ENCODE measurements at places on chromosomes 5 and 9.

DNA sequence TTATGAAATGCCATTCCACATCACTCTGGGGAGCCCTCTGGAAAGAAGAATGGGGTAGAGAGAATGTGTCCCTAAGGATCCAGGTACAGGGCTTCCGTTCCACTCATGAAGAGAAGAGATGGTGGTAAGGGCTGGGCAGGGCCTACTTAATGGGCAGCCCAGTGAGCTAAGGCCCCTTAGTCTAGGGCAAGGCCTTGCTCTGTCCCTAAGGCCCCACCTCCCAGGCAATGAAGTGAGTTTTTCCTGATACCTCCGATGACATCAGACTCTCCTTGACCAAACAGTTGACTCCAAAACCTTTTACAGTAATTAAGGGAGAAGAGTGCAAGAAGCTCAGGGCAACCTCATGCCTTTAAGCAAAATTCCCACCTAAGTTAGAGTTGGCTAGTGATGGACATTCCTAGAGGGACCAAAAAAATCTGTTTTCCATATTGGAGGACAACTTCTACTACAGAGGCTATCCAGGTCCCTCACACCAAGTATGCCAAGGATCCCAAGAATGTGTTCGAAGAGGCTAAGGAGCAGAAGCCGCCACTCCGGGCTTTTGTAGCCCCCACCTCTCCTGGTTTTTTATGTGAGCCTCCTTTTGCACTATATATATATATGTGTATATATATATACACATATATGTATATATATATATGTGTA lies 5.9 kb downstream of the KLF9 start:
- DNase-seq = no peak

DNA sequence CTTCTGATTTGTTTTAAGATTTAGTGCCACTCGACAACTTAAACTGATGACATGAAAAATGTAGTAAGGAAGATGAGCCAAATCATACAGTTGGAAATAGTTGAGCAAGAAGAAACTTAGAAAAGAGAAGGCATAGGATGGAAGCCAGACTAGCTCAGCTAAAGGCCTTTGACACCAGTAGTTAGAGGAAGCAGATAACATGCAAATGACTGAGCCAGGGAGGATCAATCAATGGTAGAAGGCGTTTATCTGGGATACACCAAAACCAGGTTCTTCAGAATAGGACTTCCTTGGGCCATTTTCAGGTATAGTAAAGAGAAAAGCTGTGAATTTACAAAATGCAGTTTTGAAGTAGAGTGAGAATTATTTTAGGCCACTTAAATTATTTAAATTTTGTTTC lies 3.2 kb downstream of the TDRD7 start:
- DNase-seq = no peak

GRCh38 chr5:56710826-56711590 lies 104.3 kb upstream of the MAP3K1 start:
- no peak for DNase-seq

DNA sequence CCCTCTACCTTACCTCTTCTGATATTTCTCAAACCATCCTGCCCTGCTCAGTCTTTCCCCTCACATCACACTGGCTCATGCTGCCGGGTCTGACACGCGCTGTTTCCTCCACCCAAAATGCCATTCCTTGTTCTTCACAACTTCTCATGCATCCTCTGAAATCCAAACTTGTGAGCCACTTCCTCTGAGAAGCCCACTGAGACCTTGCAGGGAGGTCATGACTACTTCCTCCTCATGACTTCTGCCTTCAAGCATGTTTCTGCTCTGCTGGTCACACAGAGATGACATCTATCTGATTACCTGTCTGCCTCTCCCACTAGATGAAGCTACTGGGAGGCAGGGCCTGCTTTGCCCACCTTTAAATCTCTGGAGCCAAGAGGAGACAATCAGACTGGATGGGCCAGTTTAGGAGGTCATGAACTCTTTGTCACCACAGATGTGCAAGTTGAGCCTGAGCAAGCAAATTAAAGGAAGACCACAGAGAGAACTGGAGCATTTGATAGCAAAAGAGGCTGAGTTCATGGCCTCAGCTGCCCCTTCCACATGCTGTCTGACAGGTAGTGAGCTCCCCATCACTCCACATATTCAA lies 119.8 kb upstream of the TBC1D2 start:
- DNase-seq = no peak

- DNase-seq = no peak
Observed at GRCh38 chr5:102539996-102540728, 41.4 kb upstream of the SLCO6A1 start.

DNA sequence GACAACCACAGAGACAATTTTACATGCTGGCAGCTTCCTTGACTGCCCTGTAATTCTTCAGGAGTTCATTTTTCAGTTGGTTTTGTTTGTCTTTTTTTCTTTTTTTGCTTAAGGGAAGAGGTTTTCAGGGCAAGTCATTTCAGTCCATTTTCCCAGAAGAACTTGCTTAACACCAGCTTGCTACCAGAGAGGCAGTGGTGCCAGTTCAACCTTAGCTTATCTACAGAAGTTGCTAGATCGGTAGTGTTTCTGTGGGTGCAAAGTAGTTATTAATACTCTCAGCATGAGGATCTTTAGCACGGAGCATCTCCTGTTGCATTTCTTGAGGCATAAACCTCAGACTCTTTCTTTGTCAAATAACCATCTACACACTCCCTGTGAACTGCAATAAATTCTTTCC lies 1.1 kb downstream of the SPEF2 start:
- DNase-seq = no peak

DNA sequence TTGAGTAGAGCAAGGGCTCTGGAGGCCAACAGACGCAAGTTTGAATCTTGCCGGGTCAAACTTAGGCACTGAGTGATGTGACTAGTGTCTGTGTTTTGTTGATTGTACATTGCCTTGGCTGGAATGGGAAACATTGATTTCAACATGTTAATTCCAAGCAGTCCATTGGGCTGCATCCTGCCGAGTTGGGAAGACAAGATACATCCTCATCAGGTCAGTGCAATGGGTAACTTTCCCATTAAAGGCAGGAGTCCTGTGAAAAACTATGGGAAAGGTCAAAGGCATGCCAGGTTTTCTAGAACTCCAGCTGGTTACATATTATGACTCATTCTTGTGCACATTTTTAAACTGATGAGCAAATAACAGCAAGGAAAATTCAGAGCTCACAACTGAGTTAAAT lies 126.5 kb upstream of the ABCA1 start:
- DNase-seq = no peak

DNA sequence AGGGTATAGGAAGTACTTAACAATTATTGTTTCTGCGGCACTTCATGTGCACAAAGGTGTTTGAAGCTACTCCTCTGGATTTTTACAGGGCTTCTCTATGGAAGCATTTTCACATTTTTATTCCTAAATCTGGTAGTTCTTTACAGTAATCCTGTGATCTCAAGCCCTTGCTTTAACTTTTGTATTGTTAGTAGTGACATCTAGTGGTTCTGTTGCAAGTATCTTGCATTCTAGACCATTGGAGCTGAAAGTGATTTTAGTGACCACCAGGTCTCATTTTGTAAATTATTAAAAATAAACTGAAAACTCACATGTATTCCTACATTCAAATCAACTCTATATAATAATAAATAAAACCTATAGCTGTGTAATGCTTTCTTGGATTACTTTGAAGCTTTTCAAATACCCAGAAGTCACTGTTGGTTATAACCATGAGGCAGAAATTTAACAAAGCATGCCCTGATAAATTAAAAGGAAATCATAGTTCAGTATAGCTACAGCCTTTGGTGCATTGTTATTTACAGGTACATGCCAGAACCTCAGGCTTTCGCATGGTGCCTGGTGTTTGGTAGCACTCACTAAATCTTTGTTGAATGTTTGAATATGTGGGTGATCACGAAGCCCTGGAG lies 18.9 kb downstream of the RPS23 start:
- DNase-seq = no peak

GRCh38 chr5:73903169-73903568 lies 277.2 kb downstream of the ARHGEF28 start:
- DNase-seq = no peak

- DNase-seq = no peak
Observed at GRCh38 chr9:7171396-7172153, 413.8 kb downstream of the KDM4C start.

DNA sequence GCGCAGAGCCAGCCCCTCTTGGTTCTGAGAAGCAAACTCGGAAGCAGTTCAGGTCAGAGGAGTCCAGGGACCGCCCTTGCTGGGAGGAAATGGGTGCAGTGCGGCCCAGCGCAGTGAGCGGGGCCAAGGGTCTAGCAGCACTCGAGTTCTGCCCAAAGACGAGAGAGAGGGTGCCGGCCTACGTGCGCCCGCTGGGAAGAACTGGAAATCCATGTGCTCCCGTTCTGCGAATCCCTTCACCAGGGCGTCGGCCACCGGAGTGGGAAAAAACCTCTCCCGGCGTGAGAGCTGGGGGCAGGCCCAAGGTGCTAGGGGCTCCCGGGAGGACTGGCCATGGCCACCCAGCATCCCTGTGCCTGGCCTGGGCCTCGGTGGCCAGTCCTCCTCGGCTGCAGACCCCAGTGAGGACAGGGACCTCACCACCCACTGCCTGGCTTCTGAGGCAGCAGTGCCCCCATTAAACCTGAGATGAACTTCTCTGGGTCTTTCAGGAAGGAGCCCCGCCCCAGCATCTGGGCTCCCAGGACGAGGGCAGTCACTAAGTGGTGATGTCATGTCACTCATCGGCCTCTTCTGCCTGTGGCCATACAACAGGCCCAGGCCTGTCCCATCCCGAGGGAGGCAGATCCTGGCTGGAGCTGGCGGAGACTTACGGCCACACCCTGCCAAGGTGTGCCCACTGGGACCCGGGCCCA lies 10.6 kb downstream of the TMEM250 start:
- no peak for DNase-seq

- no peak for DNase-seq
Observed at GRCh38 chr5:66849803-66850202, 253.6 kb downstream of the MAST4 start.

GRCh38 chr5:45279109-45279508 lies 417.1 kb downstream of the HCN1 start:
- no peak for DNase-seq

DNA sequence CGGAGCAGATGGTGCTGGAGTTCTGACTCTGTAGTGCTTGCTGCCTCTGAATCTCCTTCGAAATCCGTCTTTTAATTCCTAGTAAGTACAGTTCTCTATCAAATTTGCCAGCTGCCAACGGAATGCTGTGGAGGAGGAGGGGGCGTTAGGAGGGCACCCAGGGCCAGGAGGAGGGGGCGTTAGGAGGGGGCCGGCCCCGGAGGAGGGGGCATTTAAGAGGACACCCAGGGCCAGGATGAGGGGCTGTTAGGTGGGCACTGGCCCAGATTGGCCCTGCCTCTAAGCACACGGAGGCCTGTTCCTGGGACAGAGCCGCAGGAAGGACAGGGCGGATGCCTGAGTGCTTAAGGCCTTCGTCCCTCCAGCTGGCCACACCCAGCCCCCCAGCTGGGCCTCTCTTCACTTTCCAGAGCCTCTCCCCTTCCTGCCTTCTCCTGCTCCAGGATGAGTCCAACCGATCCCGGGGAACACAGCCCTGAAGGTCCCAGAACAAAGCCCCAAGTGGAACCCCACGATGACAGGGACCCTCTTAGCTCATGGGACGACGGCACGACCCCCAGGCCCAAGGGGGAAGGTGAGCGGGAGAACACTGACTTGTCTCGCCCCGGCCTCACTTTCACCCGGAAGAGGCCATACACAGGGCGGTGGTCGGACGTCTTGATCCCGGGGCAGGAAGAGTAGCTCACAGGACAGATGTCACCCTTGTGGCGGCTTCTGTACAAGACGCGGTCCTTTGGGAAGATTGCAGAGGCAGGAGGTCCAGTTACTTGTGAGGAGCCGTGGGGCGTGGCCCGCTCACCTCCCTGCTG lies 9.8 kb downstream of the INPP5E start:
- DNase-seq = no peak

DNA sequence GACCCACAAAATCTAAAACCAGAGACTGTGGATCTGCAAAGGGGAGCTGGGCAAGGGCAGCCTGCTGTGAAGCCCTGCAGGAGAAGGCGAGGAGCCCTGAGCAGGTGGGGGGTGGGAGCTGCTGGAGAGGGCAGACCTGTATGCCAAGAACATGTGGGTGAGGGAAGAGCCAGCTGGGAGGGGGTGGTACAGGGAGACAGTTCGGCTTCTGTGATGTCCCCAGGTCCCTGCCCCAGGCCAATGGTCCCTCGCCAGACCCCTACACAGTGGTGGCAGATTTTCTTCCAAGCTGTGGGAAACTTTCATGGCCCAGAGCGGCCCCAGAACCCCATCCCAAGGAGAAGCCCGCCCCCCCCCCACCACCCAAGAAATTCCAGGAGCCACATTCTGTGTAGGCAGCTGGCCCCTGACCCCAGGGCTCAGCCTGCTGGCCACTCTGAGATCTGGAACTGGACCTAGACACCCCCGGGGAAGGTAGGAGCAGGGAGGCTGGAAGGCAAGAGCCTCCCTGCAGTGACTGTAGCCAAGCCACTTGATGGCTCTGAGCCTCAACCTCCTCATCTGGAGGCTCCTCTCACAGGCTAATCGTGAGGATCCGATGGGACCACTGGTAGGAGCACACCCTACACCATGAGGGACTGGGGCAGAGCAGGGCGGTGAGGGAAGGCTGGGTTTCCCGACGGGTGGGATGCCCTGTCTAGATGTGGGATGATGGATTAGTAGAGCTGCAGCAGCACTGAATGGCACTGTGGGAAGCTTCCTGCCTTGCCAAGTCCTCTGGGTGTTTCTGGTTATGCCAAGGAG lies 22.6 kb upstream of the CSF1R start:
- DNase-seq = no peak

- DNase-seq = no peak
Observed at GRCh38 chr9:111029260-111029659, 9.0 kb downstream of the LPAR1 start.

DNA sequence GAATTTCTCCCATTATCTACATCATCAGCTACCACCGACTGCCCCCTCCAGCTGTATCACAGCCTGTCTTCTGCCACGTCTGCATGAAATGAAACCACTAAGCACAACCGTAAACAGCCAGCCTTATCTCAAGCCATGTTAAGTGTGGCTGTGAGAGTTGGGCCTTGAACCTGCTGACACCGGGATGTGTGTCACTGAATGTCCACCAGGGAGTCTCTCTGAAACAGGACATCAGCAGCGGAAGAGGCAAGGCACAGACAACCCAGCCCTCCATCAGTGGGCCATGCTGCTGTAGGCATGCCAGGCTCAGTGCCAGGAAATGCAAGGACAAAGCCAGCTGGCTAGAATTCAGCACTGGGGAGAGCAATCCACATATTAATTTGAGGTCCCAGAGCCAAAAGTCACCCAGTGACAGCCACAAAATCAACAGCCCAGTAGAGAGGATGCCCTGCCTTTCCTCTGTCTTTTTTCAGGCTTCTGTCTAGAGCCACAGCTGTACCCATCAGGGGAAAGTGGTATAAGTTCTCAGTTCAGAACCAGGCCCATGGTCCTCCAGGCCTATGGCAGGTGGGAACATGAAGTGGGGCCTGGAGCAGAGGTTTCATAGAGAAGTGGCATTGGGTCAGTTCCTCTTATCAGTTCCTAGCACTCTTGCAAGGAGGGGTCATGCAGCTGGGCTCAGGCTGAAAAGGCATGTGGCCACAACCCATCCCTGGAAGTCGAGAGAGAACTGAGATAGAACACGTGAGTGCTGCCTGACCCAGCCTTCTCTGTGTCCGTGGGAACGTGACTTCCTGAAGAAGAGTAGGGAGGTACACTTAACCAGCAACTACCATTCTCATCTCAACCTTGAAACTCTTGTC lies 199.4 kb downstream of the ESM1 start:
- DNase-seq = no peak

- DNase-seq = no peak
Observed at GRCh38 chr5:74402553-74402952, 238.0 kb downstream of the ENC1 start.
